ENCODE measurements at places on chromosomes 2 and 18.

GRCh38 chr2:229346816-229347540, 75.9 kb upstream of the PID1 start:
- no peak for DNase-seq

- DNase-seq: no peak
Observed at GRCh38 chr2:191740759-191741158, 62.8 kb downstream of the NABP1 start.

DNA sequence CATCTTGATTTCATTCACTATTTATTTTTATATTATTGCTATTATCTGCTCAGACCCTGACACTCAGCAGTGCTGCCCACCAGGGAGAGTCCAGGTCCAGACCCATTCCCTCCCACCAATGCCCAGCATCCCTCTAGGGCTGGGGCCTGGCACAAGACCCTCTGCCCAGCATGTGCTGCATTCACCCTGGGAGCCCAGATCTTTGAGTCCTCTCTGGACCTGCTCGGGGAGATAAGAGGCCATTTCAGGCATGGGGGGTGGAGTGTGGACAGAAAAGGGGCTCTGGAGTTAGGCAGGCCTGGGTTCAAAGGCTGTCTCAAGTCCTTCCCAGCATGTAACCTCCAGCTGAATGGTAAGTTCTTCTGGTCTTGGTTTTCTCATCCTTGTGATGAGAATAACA, 209.6 kb downstream of the CYP26B1 start:
- no peak for DNase-seq

DNA sequence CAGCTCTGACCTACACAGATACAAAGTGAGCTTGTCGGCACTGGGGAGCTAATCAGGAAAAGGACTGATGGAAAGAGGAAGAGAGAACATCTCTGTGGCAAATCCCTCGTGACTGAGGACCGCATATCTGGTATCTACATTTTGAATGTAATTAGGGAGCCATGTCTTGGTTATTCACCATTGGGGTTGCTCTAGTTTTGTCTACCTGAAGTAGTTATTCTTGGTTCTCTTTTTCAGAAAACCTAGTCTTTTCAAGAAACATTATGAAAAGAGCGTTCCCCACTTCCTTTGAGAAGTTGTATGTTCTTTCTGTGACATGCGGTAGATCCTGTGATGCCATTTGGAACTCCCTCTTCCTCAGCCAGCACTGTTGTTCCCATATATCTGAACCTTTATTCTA, 104.4 kb downstream of the DOCK10 start:
- DNase-seq: no peak

- DNase-seq: no peak
Observed at GRCh38 chr2:32723467-32724079, 95.7 kb downstream of the TTC27 start.
